ENCODE measurements at places on chromosomes 12 and 14. TPM values are rescaled to one million over a fixed set of nuclear protein-coding genes. Genes with fewer than 3 reads are reported as not detected.
A peak's percentile ranks its signal among the peaks of the same experiment; 100 is the strongest.

- H3K27me3 ChIP-seq: no peaks in the 10 kb centered on the region
- no peak overlapping the region for H3K27ac ChIP-seq
- DNase-seq: no peak
- no peaks in the 10 kb centered on the region for H3K4me1 ChIP-seq
These were observed 36.8 kb upstream of the PIWIL1 start for GRCh38 chr12:130300737-130301535.

Gene B4GALNT1
- total RNA-seq: 2.4 TPM

- H3K27me3 ChIP-seq: peaks cover 58% of the 10 kb centered on the region
- no peak for DNase-seq
- peak overlapping the region; percentile 3 for H3K4me3 ChIP-seq
- peaks cover 23% of the 10 kb centered on the region for H3K4me1 ChIP-seq
- no peaks in the 10 kb centered on the region for H3K36me3 ChIP-seq
- H3K27ac ChIP-seq: no peak overlapping the region
These were observed 175.4 kb upstream of the CDKN3 start for GRCh38 chr14:54221432-54221803.

Gene TROAP
- total RNA-seq: 46.4 TPM

- no peak overlapping the region for H3K4me3 ChIP-seq
- H3K36me3 ChIP-seq: no peaks in the 10 kb centered on the region
- no peak for DNase-seq
- H3K27me3 ChIP-seq: no peaks in the 10 kb centered on the region
- no peak overlapping the region for H3K27ac ChIP-seq
These were observed 355.3 kb upstream of the FKBP4 start for GRCh38 chr12:2439332-2440100.

DNA sequence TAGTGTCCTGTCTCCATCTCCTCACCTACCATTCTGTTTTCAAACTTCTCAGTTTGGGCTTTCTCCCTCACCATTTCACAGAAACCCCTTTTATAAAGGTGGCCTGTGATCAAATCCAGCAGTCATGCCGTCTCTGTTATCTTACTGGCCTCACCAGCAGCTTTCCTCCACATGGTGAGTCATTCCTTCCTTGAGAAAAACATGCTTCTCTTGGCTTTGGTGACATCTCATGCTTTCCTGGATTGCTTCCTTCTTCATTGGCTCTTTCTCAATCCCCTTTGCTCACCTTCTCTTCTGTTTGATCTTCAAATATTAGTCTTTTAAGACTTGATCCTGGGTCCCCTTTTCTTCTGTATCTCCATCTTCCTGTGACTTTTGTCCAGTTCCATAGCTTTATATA, 164.9 kb downstream of the ANO4 start:
- no peaks in the 10 kb centered on the region for H3K36me3 ChIP-seq
- H3K27me3 ChIP-seq: no peaks in the 10 kb centered on the region
- H3K4me3 ChIP-seq: no peak overlapping the region
- H3K27ac ChIP-seq: no peak overlapping the region

- no peaks in the 10 kb centered on the region for H3K27me3 ChIP-seq
- H3K36me3 ChIP-seq: no peaks in the 10 kb centered on the region
- DNase-seq: no peak
- H3K4me1 ChIP-seq: peaks cover 13% of the 10 kb centered on the region
- H3K27ac ChIP-seq: no peak overlapping the region
These were observed 680 bp downstream of the NECAP1 start for GRCh38 chr12:8082808-8083100.
